ENCODE measurements at places on chromosomes 16 and 17.

GRCh38 chr17:61230972-61231820, 168.4 kb upstream of the TBX2 start:
- no peak for ATAC-seq

- no peak for ATAC-seq
Measured at GRCh38 chr17:59694344-59694743, 12.9 kb downstream of the PTRH2 start.

GRCh38 chr17:74686761-74687160, 26.0 kb downstream of the CD300LF start:
- no peak for ATAC-seq

GRCh38 chr17:71316176-71316897, 804.5 kb upstream of the SOX9 start:
- no peak for ATAC-seq

- ATAC-seq = no peak
Measured at GRCh38 chr17:82854226-82854625, 14.4 kb upstream of the ZNF750 start.

DNA sequence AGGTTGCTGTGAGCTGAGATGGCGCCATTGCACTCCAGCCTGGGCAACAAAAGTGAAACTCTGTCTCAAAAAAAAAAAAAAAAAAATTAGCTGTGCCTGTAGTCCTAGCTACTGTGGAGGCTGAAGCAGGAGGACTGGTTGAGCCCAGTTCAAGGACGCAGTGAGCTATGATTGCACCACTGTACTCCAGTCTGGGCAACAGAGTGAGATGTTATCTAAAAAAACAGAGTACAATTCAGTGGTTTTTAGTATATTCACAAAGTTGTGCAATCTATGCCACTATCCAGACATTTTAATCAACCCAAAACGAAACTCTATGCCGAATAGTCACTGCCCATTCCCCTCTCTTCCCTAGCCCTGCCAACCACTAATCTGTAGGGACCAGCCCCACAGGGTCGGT, 25.1 kb downstream of the C16orf54 start:
- no peak for ATAC-seq

DNA sequence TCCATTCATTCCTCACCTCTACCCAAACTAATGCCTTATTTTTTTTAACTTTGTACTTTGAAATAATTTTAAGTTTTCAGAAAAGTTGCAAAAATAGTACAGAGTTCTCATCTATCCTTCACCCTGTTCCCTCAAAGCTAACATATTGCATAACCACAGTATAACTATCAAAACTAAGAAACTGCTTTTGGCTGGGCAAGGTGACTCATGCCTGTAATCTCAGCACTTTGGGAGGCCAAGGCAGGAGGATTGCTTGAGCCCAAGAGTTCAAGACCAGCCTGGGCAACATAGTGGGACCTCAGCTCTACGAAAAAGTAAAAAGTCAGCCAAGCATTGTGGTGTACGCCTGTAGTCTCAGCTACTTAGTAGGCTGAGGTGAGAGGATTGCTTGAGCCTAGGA, 147.7 kb downstream of the SKAP1 start:
- no peak for ATAC-seq

- ATAC-seq = no peak
Measured at GRCh38 chr17:82154881-82155331, 56.9 kb upstream of the FASN start.

DNA sequence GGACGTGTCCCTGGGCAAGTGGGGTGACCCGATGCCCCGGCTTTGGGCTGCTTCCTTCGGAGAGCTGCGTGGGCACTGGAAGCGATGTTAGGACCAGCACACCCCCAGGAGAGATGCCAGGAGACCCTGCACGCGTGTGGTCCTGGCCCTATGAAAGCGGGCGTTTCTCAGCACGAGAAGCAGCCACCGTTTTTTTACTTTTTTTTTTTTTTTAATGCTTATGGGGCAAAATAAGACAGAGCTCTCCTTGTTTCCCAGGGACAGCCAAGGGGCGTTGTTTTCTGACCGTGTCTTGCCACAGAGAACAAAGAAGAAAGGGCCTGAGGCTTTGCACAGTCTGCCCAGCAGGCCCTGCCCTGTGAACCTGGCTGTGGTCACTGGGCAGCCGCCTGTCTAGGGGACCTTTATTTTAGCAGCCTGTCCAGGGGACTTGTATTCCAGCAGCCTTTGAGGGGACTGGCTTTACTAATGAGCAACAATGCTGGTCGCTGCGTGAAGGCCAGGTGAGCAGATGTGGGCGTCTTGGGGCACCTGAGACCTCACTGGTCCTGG, 996 bp downstream of the SLC25A10 start:
- ATAC-seq = no peak

DNA sequence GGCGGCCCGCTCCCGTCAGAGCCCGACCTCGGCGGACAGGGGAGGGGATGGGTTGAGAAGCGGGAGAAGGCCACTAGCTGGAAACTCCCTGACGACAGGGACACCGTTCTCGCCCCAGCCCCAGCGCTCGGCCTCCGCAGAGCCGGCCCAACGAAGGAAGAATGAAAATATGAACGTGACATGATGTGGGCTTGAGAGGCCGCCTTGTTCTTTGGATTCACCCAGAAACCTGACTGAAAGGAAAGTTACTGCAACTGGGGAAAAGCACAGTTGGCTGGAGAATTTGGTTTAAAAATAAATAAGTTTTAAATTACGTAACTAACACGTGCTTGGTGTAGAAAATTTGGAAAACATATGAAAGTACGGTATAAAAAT, 21.1 kb downstream of the NPTX1 start:
- peak; percentile 51 for ATAC-seq

- no peak for ATAC-seq
Measured at GRCh38 chr16:58339452-58339981, 44.7 kb upstream of the PRSS54 start.

DNA sequence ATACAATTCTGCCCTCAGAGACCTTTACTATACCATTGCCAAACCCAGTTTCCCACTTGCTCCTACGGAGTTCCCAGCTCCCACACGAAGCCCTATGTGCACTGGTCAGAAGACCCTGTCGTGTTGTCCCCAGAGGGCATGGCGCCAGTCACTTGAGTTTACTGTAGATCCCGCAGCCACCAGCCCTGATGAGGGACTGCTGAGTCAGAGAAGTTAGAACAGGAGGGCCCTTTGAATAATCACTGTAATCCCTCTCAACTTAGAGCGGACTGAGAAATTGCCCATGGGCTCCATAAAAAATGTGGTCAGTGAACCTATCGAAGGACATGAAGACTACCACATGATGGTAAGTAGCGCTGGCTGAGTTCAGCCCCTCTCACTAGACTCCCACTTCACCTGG, 9.2 kb downstream of the UBFD1 start:
- no peak for ATAC-seq

GRCh38 chr17:78624324-78625151, 47.3 kb upstream of the DNAH17 start:
- no peak for ATAC-seq

DNA sequence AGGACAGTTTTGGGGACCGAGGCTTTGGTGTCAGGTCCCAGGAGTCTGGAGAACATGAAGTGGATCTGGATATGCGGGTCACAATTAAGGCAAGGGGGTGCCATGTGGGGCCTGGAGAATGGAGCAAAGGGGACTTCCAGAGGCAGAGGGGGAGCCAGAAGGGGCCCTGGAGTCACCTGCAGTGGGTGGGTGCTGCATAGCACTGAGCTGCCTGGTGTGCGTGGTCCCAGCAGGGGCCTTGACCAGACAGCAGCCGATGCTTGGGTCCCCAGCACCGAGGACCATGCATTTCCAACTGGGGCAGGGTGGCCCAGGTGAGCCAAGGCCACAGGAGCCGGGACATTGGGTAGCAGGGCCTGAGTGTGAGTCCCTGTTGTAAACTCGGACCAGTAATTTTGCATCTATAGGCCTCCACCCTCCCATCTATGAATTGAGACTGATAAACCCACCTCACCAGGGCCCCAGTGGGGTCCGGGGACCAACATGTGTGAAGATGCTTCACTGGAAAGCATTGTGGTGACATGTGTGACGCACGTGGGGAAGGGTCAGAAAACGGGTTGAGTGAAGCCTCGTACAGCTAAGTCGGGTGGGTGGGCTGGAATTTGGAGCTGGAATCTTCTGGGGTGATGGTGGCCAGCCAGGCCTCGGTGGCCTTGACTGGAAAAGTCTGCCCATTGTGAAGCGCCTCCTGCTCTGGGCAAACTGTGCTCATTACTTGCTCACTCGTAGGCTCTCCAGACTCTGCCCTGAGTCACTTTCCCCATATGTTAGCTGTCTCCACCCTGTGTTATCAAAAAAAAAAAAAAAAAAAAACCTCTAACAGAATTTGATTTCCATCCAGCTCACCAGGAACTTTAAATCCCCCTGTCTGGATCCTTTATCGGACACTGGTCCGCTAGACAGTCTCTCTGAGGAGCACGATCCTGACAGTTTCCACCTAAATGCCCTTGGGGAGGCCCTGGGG, 90.5 kb upstream of the ZNF469 start:
- no peak for ATAC-seq

DNA sequence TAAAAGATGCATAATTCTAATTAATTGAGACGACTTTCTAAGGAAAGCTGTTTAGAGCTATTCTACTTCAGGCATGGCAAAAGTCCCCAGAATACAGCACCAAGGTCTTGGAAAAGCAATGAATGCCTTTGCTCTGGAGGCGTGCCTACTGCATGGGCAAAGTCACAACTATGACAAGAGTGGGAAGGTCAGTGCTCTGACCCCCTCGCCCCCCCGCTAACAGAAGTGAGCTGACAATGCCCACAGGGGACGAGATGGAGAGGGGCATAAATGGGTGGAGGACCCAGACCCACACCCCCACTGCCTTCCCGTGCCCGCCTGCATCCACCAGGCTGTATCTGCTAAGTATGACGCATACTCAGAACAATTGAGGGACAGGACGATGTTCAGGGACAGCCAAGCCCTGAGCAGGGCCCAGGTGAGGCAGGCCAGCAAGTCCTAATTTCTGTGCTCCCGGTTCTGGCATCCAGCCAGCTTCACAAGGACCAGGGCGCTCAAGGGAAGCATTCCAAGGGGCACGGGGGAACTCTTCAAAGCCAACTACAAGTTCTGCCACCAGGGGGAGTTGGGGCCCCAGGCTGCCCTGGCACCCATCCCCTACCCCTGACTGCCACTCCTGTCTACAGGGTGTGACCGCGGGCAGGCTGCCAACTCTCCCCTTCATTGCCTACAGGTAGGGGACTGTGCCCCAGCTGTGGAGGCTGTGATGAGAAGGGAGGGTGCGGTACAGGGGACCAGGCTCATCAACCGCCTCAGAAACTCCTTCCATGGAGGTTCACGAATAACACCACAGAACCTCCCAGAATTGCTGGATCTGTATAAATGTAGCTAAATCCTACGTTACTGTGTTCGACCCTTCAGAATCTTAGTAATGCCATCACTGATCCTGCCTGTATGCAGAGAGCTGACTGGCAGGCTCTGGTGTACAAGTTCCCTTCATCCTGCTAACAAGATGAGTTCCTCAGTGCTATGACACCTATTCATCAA, 20.8 kb downstream of the NPRL3 start:
- ATAC-seq = peak; percentile 48

GRCh38 chr17:73316919-73317505, 5.2 kb upstream of the CDC42EP4 start:
- peak; percentile 18 for ATAC-seq

GRCh38 chr16:72434159-72434558, 262.2 kb upstream of the PMFBP1 start:
- no peak for ATAC-seq

- ATAC-seq = peak; percentile 51
Measured at GRCh38 chr16:6827267-6827666, 505.4 kb upstream of the RBFOX1 start.

DNA sequence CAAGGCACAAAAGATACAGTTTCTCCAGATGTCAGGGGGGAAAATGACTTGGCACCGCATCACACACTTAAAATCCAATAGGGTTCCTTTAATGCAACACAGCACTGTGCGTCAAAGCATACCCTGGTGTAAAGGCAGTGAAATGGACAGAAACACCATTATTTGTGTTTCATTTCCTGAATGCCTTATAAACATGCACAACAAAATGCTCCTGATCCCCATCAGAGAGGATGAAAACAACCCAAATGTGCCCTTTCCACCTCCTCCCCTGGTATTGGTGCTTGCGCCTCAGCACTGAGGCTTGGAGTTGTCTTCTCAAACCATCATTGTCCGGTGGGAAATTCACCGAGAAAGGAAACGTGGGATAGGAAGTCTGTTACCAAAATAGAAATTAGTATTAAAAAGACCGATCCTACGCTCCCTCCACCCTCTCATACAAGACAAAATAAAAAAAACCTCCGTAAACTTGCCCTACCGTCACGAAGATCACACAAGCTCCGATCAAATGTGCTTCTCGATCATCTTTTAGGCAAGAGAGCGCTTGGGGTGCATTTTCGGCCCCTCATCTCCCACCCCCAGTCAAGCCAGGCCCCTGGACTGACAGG, 722 bp downstream of the CDC27 start:
- ATAC-seq = no peak

- no peak for ATAC-seq
Measured at GRCh38 chr17:50865060-50865867, 890 bp downstream of the TOB1 start.

- ATAC-seq = no peak
Measured at GRCh38 chr16:23245268-23245667, 56.8 kb upstream of the SCNN1B start.

- no peak for ATAC-seq
Measured at GRCh38 chr17:51299859-51300258, 39.5 kb downstream of the UTP18 start.

GRCh38 chr17:10646392-10646990, 10.6 kb downstream of the MYH3 start:
- ATAC-seq = peak; percentile 50

DNA sequence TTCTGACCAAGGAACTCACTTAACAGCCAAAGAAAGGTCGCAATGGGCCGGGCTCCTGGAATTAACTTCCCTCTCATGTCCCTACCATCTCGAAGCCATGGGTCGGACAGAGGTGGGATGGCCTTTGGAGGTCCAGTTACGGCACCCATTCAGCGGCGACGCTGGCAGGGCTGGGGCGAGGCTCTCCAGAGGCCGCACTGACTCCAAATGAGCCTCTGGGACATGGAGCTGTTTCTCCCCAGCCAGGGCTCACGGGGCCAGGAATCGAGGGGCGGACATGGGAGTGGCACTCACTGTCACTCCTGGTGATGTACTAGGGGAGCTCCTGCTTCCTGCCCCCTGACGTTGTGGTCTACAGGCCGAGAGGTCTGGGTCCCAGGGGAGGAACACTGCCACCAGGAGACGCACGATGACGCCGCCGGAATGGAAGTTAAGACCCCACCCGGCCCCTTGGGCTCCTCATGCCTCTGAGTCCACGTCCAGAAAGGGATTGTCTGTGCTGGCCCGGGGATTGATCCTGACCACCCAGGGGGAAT, 60.7 kb upstream of the METRNL start:
- no peak for ATAC-seq

DNA sequence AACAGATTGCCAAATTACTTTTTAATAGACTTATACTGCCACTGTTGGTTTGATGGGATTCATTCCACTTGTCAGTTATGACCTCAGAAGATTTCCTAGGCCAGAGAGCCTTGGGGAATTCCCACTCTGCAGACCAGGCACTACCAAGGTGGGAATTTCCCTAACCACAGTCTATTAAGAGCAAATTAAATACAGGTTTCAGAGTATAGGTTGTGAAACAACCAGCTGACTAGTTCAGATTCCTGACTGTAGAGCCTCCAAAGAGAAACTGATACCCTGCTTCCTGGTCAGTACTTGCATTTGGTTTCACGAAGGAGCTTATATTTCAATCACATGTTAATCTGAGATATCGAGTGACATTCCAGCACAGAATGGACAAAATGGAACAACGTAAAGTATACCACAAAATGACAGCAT, 186.5 kb downstream of the STX8 start:
- ATAC-seq = no peak

GRCh38 chr17:73901249-73901648, 257.0 kb upstream of the SDK2 start:
- no peak for ATAC-seq
